Foreskin keratinocyte (primary cell): ENCODE measurements at places on chromosomes 16 and 17.

DNA sequence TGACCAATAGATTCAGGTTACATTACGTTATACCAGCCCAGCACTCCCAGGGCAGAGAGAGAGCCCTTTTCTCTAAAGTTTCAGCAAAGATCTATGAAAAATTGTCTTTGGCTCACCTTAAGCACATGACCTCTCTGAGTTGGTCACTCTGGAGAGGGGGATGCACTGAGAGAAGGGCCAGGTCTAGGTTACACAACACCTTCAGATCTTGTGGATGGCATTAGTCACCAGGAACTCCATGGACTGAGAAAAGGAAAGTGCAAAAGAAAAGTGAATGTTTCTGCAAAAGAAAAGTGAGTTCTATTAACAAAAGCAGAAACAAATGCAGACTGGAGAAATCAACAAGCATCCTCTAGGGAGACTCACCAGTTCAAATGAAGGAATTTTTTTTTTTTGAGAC lies 253.3 kb upstream of the SALL1 start:
- no peak for DNase-seq

- DNase-seq, result no peak
These were observed 175.6 kb upstream of the IRX3 start for GRCh38 chr16:54462151-54462651.

GRCh38 chr16:84911486-84912216 lies 91.9 kb downstream of the CRISPLD2 start:
- DNase-seq, result no peak

DNA sequence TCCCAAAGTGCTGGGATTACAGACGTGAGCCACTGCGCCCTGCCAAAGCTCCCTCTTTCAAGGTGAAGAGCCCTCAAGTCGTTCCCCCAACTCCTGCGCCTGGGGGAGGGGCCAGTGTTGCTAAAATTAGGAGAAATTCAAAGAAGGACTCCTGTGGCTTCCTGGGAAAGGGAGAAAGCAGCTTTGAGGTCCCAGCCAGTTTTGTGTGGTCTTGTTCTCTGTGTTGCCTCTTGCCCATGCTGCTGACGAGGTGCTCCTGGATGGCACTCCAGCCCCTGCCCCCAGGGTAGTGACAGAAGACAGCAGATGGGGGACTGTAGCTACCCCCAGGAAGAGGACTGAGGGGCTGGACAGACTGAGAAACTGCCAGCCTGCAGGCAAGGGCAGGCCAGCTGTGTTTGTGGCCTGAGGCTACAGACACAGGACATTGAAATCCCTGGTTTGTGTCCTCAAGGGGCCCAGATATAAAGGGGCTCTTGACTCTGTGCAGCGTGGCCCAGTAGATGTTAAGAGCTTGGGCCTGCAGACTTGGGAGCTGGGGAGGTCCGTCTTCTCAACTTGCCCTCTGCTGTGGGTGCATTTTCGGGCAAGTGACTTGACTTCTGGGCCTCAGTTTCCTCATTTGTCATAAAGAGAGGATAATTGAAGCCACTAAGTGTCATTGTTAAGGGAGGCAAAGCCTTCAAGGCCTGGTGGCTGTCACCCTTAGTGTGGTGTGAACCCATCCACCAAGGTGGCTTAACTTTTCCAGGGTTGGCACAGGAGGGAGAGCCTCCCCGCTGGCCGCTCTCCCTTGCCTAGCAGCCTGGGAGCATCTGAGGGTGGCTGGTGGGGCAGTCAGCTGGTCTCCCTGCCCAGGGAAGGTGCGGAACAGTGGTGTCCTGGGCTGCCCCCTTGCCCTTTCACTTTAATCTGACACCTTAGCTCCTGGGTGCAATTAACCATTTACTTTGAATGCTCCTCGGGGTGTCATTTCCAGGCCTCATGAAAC lies 4.1 kb downstream of the UBALD2 start:
- DNase-seq, result no peak

- no peak for DNase-seq
These were observed 18.9 kb downstream of the KIAA0513 start for GRCh38 chr16:85046472-85046916.

DNA sequence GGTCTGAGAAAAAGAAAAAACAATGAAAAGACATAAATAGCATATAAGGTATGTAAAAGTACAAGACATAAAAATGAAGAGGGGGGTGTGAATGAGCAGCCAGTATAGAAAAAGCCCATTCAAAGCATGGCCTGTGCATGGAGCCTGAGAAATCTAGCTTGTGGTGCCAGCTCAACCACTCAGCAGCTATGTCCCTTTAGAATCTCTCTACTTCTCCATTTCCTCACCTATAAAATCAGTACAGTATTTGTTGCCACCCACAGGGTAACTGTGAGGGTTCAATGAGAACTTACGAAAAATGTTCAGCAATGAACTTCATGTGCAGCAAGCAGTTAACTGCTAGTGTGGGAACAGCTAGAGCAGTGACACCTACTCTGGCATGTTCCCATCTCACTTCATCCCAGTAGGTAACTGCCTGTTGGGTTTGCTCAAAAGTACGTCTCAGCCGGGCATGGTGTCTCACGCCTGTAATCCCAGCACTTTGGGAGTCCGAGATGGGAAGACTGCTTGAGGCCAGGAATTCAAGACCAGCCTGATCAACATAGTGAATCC lies 15.3 kb downstream of the CYTH1 start:
- no peak for DNase-seq

DNA sequence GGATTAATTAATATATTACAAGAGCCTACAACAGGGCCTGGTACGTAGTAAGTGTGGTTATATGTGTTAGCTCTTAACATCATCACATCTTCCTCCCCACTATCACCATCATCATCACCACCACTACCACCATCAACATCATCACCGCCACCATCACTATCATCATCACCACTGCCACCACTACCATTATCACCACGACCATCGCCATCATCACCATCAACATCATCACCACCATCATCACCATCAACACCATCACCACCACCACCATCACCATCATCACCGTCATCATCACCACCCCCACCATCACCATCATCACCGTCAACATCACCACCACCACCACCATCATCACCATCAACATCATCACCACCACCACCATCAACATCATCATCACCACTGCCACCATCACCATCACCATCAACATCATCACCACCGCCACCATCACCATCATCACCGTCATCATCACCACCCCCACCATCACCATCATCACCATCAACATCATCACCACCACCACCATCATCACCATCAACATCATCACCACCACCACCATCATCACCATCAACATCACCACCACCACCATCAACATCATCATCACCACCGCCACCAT lies 7.8 kb upstream of the IL4R start:
- no peak for DNase-seq

DNA sequence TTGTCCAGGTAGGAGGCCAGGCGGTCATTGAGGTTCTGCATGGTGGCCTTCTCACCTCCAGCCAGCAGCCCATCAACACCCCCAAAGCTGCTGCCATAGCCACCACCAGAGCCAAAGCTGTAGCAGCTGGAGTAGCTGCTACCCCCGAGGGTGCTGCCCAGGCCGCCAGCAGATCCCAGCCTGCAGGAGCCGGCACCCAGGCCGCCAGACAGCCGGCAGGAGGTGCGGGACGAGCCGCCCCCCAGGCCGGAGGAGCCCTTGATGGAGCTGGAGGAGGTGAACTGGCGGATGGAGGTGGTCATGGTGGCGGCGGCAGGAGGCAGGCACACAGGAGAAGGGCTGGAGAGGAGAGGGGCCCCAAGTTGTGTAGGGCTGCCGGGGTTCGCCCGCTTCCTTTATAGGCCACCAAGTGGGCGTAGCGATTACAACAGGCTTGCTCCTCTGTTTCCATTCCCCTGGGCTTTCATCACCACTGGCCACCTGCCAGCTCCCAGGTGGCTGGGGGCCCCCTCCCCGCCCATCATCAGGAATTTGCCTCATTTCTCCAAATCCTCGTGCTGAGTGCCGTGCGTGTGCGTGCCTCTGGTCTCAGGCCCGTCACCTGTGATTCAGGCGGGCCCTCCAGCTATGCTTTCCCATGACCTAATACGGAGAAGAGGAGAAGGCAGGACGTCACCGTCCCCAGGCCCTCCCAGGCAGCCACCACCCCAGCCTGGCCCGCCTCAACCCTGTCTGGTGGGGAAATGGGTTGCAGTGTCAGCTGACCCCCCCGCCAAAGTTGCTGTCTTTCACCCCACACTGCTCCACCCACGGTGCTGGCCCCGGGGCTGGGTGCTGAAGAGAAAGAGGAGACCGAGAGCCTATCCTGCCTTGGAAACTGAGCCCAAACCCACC lies at the start of gene KRT17:
Gene KRT17 (minus strand): TSS at position 368 of the 894 bp plus-strand sequence. CDS start 66 bp downstream, at position 302.
- peak; percentile 99 for DNase-seq

DNA sequence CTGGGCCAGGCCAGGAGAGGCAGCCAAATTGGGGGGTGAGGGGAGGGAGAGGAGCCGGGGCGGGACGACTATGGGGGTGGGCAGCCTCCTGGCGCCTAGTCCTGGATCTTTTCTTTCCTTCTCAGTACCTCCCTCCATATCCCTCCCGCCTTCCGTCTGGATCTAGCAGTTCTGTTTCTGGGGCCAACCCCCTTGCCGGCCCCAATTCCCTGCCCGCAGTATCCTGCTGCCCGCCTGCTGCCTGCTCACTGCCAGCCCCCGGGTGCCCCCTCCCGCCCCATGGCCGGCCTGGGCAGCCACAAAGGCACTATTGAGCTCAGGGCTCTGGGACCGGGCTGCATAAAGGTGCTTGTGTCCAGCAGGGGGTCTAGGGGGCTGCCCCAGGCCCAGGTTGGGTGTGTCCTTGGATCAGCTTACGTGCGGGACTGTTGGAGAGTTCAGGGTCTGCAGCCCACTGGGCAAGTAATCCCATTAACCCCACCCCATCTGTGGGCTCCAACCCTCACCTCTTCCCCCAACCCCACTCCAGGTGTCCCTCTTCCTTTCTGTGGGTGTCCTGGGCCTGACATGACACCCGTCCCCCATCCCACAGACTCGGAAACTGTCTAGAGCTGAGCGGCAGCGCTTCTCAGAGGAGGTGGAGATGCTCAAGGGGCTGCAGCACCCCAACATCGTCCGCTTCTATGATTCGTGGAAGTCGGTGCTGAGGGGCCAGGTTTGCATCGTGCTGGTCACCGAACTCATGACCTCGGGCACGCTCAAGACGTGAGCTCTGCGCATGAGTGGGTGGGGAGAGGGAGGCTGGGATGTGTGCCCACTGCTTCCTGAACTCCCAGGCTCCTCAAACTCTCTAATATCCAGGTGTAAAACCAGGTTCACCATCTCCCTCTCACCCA lies 2.0 kb downstream of the WNK4 start:
- DNase-seq, result no peak

- DNase-seq, result peak; percentile 28
These were observed 23.8 kb downstream of the SNX11 start for GRCh38 chr17:48131216-48131824.

- peak; percentile 40 for DNase-seq
These were observed 3.1 kb downstream of the ALDH3A2 start for GRCh38 chr17:19651451-19652238.

DNA sequence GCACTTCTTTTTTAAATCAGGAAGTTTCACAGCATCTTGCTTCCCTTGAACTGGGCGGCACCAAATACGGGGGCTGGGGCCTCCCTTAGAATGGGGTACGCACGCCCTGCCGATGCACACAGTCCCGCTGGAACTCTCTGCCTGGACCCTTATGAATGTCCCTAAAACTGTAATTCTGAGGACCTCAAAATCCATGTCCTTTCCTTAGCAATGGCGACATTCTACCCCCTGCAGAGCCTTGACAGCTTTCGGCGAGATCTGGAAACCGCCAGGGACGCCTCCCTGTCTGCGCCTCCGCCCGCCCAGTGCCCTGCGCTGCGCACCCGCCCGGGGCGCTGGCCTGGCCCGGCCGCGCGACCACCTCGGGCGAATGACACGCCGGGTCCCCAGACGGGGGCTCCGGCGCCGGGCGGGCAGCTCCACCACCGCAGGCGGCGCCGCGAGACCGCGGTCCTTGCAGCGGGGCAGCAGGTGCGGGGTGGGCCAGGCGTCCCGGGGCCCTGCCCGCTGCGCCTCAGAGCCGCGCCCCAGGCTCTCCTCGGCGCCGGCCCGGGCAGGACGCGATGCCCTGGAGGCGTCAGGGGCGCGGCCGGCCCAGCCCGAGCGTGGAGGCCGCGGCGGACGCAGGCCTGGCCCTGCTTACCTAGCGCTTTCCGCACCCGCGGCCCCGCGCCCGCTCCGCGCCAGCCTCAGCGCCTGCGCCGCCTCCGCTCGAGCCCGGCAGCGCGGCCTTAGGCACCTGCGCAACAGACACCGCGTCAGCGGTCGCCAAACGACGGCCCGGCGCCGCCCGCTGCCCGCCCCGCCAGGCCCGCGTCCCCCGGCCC lies 548 bp downstream of the HAGH start:
- DNase-seq, result no peak

GRCh38 chr17:71980171-71980570 lies 140.6 kb upstream of the SOX9 start:
- no peak for DNase-seq

DNA sequence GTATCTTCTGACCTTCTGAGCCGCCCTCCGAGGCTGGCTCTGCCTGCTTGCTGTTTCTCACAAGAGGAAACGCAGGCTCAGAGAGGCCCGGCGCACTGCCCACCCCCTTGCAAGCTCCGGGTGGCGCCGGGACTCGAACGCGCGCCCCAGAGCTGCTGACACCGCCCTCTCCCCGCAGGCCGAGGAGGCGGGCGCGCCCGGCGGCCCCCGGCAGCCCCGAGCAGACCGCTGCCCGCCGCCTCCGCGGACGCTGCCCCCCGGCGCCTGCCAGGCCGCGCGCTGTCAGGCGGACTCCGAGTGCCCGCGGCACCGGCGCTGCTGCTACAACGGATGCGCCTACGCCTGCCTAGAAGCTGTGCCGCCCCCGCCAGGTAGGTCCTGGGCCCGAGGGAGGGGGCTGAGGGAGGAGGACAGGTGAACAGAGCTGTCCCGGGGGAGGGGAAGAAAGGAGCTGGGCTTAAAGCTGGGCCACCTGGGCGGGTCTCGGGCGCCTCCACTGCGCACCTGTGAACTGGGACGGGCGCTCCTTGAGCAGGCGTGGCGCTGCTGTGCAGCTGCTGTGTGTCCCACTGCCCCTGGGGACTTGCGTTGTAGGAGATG lies 18.2 kb downstream of the WFDC1 start:
- DNase-seq, result no peak

DNA sequence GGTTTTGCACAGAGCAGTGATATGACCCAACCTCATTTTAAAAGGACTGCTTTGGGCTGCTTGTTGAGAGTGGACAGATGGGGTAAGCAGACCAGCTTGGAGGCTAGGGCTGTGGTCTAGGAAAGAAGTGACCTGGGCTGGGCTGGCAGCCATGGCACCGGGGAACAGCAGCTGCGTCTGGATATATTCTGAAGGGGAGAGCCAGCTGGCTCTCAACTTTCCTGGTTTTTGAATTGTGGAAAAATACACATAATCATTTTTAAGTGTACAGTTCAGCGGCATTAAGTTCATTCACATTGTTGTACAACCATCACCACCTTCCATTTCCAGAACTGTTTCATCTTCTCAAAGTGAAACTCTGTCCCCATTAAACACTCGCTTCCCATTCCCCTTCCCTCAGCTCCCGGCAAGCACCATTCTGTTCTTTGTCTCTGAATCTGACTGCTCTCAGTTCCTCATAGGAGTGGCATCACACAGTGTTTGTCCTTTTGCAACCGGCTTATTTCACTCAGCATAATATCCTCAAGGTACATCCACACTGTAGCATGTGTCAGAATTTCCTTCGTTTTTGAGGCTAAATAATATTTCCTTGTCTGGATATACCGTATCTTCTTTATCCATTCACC lies 113.2 kb downstream of the SPECC1 start:
- DNase-seq, result no peak
